ENCODE measurements at places on chromosomes 1 and 21. TPM values are rescaled to one million over a fixed set of nuclear protein-coding genes. Genes with fewer than 3 reads are reported as not detected.

The S100A7 gene
- total RNA-seq = 107 TPM

The TMPRSS3 gene
- total RNA-seq = 1.6 TPM

DNA sequence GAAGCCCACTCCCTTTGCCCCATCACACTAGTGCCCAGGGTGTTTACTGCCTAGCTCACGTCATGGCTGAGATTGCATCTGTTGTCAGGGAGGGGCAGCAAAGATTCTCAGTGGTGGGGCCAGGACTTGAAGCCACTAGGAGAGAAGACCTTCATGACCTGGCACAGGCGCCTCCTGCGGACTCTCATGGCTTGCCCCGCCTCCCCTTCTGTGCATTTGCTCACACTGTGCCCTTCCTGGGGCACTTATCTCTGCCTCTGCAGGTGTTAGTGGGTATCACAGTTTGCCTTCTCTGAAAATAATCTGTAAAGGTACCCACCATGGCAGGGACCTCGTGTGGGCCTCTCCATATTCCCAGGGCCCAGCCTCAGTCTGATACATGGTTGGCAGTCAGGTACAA lies 20.1 kb downstream of the PTPRU start:
- peaks cover 27% of the 10 kb centered on the region for H3K27me3 ChIP-seq
- DNase-seq = no peak
- H3K4me3 ChIP-seq = no peak overlapping the region
- H3K36me3 ChIP-seq = no peaks in the 10 kb centered on the region
- H3K4me1 ChIP-seq = peaks cover 18% of the 10 kb centered on the region

GRCh38 chr1:234585330-234586055 lies 24.5 kb downstream of the IRF2BP2 start:
- H3K27ac ChIP-seq = peak overlapping the region; percentile 55
- no peak overlapping the region for H3K4me3 ChIP-seq
- H3K27me3 ChIP-seq = no peaks in the 10 kb centered on the region
- H3K36me3 ChIP-seq = no peaks in the 10 kb centered on the region
- no peak for DNase-seq

DNA sequence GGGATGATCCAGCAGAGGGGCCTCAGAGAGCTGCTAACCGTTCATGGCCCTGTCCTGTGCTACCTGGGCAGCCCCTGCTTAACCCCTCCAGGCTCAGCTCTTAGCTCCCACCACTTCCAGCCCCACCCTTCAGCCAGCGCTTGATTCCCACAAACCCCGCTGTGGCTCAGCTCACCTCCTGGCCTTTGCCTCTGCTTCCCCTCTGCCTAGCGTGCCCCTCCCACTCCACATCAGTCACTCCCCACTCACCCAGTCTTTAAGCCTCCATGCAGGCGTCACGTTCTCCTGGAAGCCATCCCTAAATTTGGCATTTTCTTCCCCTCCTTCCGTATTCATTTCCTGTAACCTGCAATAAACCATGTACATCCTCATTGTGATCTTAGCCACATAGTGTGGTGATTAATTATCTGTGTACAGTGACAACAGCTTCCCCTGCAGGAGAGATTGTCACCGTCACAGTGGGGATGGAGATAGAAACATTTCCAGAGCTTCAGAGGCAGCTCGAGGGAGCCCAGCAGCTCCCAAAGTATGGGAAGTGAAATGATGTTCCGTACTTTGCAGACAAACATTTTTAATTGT lies 65.5 kb downstream of the EPHB2 start:
- no peaks in the 10 kb centered on the region for H3K36me3 ChIP-seq
- no peaks in the 10 kb centered on the region for H3K27me3 ChIP-seq
- H3K4me3 ChIP-seq = no peak overlapping the region

GRCh38 chr1:85158910-85159309 lies 41.9 kb downstream of the SYDE2 start:
- H3K4me1 ChIP-seq = no peaks in the 10 kb centered on the region
- DNase-seq = no peak
- H3K27me3 ChIP-seq = no peaks in the 10 kb centered on the region
- H3K27ac ChIP-seq = no peak overlapping the region
- H3K36me3 ChIP-seq = no peaks in the 10 kb centered on the region

GRCh38 chr1:235841938-235842545 lies 24.7 kb downstream of the LYST start:
- no peak overlapping the region for H3K27ac ChIP-seq
- no peaks in the 10 kb centered on the region for H3K36me3 ChIP-seq
